ENCODE measurements at places on chromosomes 6 and 20.

GRCh38 chr6:120534954-120535353 lies 799.3 kb downstream of the TBC1D32 start:
- DNase-seq = no peak

DNA sequence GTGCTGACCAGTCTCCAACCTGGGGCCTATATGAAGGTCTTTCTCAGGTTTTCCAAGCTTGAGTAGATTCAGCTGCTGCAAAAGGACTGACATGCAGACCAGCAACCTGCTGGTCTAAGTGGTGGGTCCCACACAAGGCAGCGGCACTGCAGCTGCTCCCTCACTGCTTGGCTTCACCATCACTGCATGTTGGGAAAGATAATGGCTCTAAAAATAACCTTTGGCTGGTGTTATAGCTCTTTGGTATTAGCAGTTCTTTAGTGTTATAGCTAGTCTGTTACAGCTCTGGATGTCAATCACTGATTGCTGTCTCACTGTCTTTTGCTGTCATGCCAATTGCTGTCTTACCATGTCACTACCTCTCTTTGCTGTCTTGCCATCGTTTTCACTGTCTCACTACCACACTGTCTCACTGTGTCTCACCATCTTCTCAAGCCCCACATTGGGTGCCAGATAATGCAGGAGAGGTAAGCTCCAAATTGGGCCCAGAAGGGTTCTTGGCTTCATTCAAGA lies 726.4 kb downstream of the TENT5A start:
- no peak for DNase-seq

GRCh38 chr20:35329435-35330139 lies 37.4 kb upstream of the FAM83C start:
- DNase-seq = peak; percentile 84

- no peak for DNase-seq
Observed at GRCh38 chr6:63964366-63964765, 328.8 kb downstream of the PHF3 start.

GRCh38 chr20:61879303-61879620 lies 186.4 kb downstream of the TAF4 start:
- no peak for DNase-seq

- DNase-seq = no peak
Observed at GRCh38 chr6:155881826-155882526, 426.3 kb upstream of the NOX3 start.

- DNase-seq = peak; percentile 45
Observed at GRCh38 chr20:31788578-31788977, 30.6 kb upstream of the MYLK2 start.

DNA sequence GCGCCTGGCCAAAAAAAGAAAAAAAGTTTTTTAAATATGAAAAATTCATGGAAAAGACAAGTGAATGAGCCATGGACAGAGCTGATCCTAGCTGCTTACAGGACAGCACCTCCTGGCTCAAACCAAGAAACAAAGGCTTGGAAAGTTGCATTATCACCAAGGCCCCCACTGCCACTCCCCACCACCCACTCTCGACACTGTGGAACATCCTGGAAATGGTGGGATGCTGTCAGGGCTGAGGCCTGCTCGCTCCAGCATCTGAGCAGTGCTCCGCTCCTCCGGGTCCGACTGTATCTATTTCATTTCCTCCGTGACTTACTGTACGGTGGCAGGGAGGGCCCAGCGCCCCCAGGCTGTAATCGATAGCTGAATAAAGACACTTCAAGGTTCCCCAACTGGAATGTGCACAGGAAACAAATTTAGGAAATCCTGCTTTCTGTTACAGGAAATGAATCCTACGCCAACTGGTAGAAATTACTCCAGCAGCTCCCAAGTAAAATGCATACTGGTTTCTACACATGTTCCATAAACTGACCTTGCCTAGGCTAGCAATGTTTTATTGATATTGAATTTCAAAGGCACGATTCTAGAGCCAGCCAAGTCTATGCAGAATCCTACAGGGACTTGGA lies 109.5 kb upstream of the NFATC2 start:
- DNase-seq = no peak

GRCh38 chr6:141110481-141110880 lies 1022.2 kb upstream of the GJE1 start:
- no peak for DNase-seq

GRCh38 chr6:36025260-36025931 lies 955 bp upstream of the SLC26A8 start:
- no peak for DNase-seq

DNA sequence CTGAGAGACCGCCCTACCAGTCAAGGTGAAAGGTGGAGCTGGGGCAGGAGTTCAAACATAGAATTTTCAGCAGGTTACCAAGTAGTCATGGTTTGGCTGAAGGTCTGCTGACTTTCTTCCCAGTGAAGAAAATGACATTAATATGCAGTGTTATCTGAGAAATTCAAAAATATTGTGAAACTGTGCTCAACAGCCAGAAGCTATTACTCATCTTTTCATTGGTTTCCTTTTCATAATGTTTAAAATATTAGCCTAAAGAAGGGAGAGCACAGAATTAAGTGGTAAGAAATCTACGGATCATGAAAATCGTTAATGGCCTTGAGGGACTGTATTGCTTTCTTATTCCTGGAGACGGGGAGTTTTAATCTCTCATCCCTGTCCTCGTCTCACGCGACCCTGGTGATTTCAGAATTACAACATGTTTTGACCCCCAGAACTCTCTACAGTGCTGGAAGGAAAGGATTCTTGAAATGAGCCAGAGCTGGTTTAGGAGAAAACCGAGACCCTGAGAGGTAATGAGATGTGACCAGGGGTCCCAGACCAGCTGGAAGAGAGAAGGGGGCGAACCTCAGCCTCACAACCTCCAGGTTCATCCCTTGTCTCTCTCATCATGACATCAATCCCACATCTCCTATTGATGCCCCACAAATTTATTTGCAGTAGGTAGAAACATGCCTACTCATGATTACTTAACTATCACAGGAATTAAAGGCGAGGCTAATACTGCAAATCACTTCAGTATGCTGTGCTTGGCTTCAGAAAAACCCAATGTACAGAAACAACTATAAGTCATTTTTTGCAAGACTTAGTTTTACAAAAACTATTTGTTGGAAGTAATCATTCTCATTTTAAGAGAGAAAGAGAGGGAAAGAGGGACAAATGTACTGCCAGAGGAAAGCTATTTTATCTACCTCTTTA lies 209.5 kb downstream of the FNDC1 start:
- no peak for DNase-seq

GRCh38 chr20:32396646-32397160 lies 38.6 kb downstream of the ASXL1 start:
- DNase-seq = no peak

Data from H9 (cell line).